COLO829 (cell line): ENCODE measurements at places on chromosomes 3 and 15.

- DNase-seq: peak; percentile 52
Measured at GRCh38 chr3:170730071-170730812, 139.8 kb downstream of the RPL22L1 start.

DNA sequence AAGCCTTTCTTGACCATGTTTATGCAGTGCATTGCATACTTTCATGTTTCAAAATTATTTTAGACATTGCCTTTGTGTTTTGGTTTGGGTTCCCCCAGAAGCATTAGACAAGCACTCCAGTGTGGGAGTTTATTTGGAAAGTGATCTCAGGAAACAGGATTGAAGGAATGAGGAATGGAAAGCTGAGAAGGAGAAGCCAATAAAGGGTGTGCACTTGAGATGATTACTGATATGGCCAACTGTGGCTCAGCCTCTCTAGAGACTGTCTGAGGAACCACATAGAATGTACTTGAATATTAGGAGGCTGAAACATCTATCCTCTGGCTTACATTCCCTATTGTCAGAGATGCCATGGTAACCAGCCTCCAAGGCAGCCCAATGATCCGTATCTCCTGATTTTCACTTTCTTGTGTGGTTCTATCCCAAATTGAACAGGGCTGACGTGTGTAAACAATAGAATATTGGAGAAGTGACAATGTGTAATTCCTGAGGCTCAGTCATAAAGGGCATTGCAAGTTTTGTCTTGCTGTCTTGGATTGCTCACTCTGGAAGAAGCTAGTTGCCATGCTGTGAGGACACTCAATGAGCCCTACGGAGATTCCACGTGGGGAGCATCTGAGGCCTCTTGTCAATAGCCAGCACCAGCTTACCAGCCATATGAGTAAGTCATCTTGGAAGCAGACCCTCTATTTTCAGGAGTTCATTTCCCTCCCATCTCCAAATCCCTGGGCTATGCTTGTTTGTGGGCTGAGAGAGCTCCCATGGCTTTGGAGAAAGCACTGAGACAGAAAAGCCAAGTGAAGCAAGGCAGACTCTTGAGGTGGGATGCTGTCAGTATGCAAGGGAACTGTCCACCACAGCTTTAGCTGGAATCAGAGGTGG lies 84.7 kb downstream of the SCN11A start:
- DNase-seq: no peak

DNA sequence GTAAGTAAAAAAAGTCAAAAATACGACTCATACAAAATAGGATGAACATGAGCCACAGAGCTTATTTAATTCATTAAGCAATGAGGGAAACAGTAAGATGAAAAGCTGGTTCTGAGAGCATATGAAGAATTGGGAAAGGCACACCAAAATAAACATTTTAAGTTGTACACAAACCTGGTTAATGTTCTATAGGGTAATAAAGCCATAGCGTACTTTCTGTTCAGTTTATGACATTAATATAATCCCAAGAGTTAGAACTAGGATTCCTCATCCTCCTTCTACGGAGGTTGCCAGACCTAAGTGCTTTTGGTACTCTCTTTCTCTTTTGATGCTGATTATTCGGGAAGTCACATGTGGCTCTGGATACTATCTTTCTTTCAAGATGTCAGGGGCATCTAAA lies 41.4 kb downstream of the CLEC3B start:
- DNase-seq: no peak

DNA sequence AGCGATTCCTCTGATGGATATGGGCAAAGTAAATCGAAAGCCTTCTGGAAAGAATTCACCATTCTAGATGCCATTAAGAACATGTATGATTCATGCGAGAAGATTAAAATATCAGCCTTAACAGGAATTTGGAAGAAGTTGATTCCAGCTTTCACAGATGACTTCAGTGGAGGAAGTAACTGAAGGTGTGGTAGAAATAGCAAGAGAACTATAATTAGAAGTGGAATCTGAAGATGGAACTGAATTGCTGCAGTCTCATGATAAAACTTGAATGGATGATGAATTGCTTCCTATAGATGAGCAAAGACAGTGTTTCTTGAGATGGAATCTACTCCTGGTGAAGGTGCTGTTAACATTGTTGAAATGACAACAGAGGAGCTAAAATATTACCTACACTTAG lies 30.1 kb upstream of the TBC1D23 start:
- DNase-seq: no peak

- no peak for DNase-seq
Measured at GRCh38 chr3:22836131-22836530, 367.0 kb upstream of the UBE2E2 start.

DNA sequence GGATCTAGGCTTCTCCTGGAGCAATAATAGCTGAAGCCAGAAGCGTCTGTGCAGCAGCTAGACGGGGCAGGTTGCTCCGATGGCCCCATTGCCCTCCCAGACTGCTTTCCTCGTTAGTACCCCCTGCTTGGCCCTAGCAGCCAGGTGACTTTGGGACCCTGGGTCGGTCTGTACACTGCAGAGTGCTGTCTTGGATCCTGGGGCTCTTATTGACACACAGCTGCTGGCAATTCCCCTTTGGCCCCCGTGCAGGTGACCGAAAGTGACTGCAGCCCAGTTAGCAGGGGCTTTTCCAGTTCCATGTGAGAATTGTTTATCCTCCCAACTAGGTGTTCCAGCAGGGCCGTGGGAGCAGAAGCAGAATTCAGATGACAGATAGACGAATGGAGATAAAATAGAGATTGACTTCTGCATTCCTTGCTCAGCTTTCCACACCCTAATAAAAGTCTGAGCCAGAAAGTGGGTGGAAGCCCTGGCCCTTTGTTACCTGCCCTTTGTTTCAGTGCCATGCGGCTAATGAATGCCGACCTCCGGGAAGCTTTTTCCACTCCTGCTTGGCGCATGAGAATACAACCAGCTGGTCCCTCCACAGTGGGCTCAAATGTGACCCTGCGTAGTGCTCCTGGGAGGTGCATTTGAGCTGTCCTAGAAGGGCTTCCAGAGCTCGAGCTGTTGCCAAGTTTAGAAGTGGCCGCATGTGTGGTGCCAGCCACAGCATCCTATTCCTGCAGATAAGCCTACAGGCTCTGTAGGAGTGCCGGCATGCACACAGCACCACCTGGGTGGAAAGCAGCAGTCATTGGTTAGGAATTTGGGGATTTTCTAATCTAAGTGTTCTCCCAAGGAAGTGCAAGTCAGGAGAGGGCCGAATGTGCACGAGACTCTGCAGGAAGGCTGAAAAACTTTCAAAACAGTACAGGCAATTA lies 94.4 kb downstream of the SLCO3A1 start:
- no peak for DNase-seq

DNA sequence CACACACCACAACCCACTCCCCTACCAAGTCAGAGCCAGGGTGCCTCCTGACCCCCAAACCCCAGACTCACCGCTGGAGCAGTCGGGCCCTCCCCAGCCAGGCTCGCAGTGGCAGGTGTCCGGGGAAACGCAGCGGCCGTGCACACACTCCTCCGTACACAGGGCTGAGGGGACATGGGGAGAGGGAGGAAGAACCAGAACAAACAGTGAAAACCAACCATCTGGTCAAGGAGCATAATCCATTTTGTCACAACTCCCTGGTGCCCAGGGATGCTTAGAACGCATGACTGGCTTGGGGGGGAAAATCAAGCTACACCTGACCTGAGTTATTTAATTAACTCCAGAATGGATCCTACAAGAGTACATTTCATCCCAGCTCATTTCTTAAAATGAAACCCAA lies 159.2 kb downstream of the MEGF11 start:
- no peak for DNase-seq

DNA sequence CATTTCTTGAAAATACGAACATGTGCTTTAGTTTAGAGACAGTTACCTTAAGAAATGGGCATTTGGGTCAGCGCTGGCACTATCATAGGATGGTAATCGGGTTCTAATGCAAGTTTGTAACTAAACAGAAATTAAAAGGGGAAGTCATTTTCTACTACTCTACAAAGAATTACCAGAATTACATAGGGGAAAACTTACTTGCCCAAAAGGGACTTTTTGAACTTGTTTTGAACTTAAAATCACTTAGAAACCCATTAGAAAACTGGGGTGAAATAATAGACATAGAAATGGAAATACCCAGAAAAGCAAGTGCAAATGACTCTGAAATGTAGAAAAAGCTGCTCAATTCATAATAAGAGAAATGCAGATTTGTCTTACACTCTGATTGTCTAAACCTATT lies 44.9 kb downstream of the SPATA16 start:
- DNase-seq: no peak

- DNase-seq: no peak
Measured at GRCh38 chr3:73955494-73956070, 330.8 kb upstream of the PDZRN3 start.

DNA sequence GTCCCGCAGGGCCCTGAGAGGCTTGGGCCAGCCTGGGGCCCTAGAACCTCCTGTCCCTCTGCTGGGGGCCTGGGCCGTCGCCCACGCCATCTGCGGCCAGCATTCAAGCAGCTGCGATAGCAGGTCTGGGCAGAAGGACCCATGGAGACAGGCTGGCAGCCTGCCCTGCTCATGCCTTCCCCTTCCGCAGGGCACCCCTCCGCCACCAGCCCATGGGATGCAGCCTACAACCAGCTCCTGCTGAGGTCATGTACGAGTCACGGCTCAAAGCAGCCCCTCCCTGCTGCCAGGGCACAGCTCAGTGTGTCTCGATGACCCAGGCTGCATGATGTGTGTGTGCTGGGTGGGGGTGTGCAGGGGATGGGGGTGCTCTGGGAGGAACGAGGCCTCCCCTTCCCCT lies 27.8 kb downstream of the DUSP7 start:
- DNase-seq: no peak

DNA sequence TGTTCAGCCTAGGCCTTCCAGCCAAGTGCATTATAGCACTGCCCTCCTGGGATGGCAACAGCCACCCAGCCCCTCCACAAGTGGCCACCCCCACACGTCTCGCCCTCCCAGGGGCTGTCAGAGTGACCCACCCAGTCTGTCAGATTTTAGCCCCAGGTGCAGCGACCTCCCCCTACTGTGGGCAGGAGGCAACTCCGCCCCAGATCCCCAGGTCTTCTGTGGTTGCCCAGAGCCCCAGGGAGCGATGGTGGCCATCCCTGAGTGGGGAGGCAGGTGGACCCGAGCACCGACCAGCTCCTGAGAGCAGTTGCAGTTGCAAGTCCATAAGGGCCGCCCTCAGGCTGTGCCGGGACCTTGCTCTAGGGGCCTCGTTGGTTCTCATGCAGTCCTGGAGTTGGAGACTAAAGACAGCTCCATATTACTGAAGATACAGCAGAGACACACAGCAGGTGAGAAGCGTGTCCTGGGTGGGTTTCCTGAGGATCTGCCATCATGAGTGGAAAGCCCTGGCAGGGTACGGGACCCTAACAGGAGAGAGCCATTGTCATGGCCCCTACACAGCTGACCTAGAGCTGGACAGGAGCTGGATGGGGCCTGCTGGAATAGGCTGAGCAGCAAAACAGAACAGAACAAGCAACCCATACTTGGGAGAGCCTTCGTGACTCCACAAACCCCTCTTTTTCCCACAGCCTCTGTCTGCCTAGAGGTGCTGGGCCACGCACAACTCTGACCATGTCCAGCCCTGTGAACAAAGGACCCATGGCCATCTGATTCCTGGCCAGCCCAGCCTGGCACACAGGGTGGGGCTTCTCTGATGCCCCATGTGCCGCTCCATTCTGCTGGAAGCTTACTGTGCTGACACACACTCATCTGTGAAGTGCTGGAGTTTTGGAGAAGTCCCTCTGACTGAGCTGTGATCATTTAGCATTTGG lies 110.3 kb upstream of the ALDH1A3 start:
- DNase-seq: no peak

DNA sequence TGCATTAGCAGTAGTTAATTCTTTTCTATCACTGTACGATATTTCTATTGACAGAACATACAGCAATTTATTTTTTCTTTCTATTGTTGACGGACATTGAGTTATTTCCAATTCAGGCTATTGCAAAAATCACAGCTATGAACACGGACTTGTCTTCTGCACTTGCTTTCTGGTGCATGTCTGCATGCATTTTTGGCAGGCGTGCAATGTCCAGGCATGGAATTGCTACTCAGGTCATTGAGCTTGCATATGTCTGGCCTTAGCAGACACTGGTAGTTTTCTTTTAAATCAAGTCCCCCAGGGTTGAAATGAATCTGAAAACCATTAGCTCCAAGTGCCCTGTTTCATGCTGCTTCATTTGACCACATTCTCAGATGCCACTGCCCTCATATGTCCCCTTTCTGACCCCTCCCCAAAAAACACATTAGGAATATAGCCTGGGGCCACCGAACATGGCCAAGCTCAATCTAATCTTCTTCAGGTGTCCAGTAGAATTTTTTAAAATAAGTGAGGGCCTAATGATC lies 72.8 kb downstream of the LRIG1 start:
- no peak for DNase-seq

DNA sequence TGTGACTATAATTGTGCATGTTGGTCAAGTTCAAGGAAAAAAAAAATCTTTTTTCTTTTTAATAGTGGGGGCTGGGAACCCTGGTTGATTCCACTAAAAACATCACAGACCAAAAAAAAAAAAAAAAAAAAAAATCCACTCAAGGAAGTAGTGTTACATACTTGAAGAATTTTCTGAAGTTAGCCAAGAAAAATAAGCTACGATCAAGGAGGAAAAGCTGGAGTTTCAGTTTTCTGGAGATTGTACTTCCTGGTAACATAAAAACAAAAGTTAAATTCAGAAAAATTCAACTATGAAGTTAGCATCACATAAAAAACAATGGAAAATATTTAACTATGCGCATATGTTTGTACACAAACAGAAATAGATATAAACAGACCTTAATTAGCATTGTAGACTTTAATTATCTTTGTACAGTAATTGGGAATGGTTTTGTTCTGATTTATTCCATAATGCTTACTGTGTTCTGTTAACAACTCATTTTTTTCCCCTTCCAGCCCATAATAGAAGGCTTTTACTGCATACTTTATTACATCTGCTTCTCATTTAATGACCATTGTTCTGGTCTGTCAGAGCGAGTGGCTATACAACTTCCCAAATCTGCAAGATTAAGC lies 194.3 kb downstream of the RORA start:
- no peak for DNase-seq

GRCh38 chr3:122146466-122146865 lies 37.0 kb upstream of the CASR start:
- no peak for DNase-seq

GRCh38 chr15:66019368-66019767 lies 150.1 kb downstream of the RAB11A start:
- no peak for DNase-seq

DNA sequence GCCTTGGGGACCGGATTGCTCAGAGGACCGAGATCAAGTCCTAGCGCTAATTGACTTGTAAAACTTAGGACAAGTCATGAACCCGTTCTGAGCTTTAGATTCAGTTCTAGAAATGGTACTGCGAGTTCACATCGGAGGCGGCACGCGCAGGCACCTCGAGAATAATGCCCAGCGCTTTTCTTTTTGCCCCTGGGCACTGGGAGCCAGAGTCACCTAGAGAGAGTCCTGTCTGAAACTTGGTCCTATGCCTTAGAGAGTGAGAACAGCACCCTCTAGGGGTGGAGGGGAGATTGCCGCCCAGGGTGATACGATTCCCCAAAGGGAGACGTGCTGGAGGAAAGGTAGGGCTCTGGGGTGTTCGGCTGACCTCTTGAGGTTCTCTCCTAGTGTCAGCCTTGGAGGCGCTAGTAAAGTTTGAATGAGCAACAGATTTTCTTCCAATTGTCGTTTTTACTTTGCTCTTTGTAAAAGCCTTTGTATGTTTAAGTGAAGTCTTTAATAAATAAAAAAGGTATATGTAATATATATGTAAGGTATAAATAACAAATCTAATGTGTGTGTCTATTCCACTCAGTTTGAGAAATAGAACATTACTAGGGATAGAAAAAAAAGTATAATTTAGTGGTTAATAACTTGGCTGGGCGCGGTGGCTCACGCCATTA lies 826 bp downstream of the EEF1AKMT4 start:
- DNase-seq: peak; percentile 94

GRCh38 chr15:101596633-101597032 lies 55.5 kb downstream of the TM2D3 start:
- no peak for DNase-seq

GRCh38 chr15:71060983-71061382 lies 54.3 kb upstream of the THSD4 start:
- no peak for DNase-seq
